ENCODE measurements at places on chromosomes 3 and 15.

DNA sequence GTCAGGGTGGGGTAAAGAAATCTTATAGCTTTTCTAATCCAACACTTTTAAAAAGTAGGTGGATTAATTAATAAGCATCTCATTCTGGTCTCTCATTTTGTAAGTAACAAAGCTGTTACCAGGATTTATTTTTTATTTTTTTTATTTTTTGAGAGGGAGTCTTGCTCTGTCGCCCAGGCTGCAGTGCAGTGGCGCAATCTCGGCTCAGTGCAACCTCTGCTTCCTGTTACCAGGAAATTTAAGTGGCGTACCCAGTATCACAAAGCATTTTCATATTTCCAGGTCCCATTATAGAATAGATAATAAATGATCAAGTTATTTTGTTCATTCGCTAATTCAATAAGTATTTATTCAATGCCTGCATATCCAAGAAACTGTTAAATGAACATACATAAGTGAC is 13.2 kb downstream of the ALDH1A2 start:
- DNase-seq: no peak

GRCh38 chr3:114454551-114455251 is 160.9 kb downstream of the TIGIT start:
- DNase-seq: no peak

DNA sequence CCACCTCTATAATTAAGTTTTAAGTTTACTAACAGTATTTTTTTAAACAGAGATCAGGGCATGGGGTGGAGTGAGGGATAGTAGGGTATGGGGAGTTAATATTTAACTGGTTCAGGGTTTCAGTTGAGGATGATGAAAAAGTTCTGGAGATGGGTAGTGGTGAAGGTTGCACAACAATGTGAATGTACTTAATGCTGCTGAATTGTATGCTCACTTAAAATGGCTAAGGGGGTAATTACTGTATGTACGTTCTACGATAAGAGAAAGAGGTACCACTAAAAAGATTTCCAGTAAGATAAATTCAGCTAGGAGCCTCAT is 101.4 kb downstream of the TNIK start:
- DNase-seq: no peak

GRCh38 chr3:185327062-185327461 is 35.9 kb upstream of the MAP3K13 start:
- DNase-seq: no peak

GRCh38 chr15:83365370-83365938 is 81.0 kb upstream of the BNC1 start:
- peak; percentile 84 for DNase-seq

DNA sequence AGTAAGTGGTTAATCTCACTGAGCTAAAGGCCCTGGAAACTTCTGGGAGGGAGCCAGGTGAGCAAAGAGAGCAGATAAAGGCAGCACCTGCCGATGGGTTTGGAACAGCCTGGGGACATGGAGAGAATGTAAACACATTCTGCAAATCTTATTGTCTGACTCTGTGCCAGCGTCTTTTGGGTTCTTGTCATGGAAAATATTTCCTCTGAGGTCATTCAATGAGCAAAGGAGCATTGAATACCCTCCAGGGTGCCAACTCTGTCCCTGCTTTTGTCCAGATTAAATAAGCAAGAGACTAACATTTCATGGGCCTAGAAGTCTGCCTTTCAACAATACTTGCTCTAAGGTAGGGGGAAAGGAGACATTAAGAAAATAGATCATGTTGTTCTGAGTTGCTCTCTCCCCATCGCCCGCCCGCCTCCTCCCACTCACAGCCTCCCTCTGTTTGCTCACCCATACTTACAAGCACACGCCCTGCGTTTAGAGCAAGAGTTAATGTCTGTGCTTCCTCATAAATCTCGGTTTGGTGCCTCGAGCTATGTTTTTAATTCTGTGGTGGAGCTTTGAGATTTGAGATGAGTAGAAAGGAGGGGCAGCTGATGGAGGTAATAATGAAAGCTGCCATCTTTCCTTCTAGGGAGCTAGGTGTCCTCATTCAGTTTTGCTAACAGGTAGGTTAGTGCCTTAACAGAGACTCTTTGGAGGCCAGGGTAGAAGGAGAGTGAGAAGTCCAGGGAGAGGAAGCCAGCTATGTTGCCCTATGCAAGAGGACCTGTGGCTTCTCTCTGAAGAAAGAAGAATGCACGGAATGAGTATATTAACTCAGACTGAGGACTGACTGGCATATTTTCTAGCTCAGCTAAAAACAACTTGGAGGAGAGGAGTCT is 132.9 kb downstream of the TPRG1 start:
- peak; percentile 92 for DNase-seq

DNA sequence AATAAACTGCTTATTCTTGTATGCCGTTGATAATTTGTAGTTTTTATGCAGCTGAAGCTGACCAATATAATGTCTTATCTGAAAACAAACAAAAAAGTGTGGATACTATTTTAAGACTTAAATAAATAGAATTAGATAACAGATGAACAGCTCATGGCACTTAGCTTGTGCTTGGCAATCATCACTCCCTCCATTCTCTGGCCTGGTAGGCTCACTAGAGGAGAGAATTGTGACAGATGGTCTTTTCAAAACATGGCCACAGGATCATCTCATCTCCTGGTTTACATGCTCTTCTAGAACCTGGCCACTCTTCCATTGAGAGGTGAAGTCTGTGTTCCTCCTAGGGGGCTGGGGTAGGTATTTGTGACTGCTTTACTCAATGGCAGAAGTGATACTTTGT is 58.4 kb upstream of the RBP1 start:
- no peak for DNase-seq

- no peak for DNase-seq
Observed at GRCh38 chr15:64185146-64185911, 22.5 kb upstream of the PPIB start.

- no peak for DNase-seq
Observed at GRCh38 chr15:98217356-98217755, 256.9 kb downstream of the ARRDC4 start.

DNA sequence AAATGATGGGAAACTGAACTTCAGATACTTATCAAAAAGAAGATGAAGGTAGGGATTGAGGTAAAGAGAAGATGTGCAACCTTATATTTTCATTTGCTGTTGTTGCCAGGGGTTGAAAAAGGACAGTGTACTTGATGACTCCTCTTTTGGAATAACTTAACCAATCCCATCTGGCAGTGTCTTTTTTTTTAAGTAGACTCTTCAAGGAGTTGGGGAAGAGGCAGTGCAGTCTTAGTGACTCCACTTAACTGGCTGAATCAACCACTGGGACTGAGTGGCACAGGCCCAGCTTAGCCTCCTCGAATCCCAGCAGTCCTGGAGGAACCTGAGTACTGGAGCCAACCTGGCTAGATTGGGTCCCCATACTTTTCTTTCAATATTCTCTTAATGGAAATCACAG is 27.3 kb upstream of the FILIP1L start:
- no peak for DNase-seq

DNA sequence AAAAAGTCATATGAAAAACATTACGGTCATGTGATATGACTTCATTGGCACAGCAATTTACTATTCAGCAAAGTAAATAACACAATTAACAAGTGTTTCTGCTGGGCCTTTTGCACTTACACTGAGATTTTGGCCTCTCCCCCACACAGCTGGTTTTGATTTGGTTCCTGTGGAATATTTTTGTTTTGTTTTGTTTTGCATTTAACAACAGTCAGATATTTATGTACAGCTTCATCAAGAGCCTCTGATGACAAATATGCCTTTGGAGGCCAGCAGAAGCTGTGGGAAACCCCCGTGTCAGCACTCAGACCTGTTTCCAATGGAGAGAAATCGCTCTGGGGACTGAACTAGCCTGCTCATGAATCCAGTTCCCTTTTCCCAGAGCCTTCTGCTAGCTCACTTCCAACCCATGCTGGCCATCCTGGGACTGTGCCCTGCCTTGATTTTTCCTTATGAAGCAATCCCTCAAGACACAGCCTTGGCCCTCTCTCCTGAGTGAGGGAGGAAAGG is 161.9 kb downstream of the ATG7 start:
- peak; percentile 78 for DNase-seq

DNA sequence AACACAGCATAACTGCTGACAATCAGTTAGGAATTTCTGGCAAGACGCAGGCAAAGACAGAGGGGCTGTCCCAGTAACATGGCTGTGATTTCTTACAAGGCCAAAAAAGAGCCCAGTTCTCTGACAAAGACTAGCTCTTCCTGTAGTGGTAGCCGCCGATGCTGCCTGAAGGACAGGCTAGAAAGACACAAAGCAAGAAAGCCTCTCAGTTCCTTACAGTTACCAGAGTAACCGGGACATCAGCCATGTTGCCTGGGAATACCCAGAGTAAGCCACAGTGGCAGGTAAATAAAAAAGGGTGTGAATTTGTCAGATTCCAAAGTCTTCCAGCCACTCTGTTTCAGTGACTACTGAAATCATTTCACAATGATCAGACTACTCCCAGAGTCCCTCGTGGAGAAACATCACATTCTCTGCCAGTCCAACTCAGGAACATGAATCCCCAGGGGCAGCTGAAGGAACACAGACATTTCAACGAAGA is 493.6 kb upstream of the ADAMTS9 start:
- no peak for DNase-seq

GRCh38 chr15:101017093-101017754 is 98.1 kb downstream of the LRRK1 start:
- no peak for DNase-seq

DNA sequence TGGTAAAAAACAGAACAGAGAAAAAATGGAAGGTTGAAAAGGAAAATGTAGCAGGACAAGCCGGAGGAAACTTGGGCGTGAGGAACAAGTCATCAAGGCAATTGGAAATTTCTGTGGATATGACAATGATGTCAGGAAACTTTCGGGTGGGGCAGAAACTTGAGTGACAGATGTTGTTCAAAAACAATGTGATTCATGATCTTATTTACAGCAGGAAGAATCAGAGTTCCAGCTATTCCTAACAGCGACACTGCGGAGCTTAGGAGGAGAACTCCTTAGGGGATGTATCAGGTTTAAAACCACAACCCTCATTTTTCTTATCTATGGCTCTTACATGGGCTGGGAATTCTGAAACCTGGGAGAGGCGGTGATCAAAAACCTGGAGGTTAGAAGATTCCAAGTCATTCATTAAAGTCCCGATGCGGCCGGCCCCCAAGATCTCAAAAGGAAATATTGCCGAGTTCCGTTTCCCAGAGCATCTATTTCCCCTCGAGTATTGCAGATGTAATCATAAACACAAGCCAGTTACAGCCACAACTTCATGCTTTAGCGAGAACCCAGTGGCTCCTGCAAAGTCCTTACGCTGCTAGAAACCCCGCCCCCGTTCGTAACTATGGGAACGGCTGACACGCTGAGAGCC is 659 bp upstream of the ARRDC4 start:
- DNase-seq: no peak

DNA sequence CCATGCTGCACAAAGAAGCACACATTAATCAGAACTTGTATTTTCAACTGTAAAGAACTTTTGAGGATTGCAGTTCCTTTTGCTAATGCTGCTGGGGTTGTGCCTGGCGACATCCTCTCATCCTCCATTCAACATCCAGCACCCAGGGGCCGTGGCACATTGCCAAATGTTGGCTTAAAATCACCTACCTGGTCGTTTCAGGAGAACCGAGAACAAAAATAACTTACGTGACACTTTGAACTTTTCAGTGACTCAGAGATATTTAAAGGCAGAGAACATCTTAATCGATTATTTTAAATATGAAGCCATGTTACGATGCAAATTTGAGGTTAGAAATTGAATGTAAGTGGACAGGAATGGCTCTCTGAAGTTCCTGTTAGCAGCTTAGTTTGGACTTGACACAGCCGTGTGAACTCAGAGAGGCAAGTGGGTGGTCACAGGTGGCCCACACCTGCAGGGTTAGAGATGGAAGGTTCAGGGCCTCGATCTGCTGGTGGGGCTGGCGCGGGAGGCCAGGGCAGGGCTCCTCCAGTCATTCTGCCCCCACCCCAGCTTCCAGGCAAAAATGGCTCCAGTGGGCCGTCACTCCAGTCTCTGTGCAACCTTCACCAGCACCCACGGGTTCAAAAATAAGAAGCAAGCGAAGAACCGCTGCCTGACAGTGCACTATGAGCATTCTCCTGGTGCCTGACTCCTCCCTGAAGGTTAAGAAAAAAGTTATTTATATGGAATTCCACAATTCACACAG is 12.2 kb downstream of the LRRK1 start:
- DNase-seq: no peak

- peak; percentile 5 for DNase-seq
Observed at GRCh38 chr3:85572426-85572825, 613.6 kb downstream of the CADM2 start.

DNA sequence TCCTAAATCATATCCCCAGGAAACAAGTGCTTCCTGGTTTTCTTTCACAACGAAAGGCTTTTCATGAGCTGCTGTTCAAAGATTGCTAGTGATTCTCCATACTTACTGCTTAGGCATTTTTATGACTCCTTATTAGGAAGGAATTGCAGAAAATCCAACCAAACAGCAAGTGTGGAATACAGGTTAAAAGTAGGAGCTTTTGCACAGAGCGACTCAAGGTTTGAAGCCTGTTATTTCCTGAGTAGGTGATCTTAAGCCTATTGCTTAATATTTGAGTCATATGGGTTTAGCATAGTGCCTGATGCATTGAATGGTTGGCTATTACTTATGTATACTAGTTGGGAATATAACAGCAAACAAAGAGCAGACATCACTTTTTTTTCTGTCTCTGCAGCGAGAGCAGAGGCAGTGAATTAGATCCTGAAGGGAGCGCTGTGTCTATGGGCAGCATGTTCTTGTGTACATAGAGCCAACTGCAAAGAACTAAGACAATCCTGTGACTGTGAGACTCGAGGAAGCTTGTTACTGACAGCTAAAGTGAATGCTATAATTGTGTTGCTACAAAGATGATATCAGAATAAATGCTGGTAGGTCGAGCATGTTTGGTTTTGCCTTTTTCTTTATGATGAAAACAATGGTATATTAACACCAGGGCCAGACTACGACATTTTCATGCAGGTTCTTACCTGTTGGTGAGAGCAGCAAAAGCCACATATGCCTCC is 6.3 kb downstream of the TM4SF1 start:
- DNase-seq: no peak

GRCh38 chr3:125374996-125375941 is at the start of gene ZNF148:
Gene ZNF148 (minus strand): TSS chr3:125375325. CDS start chr3:125313640, 61,685 bp downstream.
- DNase-seq: peak; percentile 88

DNA sequence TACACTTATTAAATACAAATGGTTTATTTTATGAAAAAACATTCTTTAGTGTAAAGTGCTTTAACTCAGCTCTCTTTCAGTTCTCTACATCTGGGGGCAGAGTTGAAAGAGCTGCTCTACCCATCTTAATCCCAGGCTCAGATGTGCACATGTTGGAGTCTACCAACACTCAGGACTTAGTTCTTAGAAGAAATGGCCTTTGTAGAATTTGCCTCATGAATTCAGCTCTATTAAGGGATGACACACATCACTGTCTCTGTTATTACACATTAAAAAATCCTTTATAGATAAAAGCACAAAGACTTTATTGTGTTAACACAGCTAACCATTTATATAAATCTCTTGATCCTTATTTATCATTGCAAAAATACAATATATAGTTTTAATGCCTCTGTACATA is 31.7 kb upstream of the GSK3B start:
- DNase-seq: peak; percentile 17

DNA sequence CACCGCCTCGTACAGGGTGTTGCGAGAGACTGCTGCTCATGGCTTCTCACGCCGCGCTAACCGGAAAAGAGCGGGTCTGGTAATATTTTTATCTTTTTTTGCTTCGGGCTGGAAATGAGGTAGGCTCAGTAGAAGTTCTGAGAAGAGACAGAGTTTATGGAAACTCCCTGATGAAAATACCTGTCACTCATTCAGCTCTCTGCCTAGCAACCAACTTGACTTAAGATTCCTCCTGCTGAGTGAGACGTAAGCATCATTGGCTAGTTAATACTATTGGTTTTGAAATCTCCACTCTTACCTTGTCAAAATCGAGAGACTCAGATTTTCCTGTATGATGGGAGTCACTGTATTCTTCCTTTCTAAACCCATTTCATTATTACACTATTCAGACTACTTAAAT is 181.7 kb downstream of the PTPRG start:
- no peak for DNase-seq

GRCh38 chr15:77720173-77720572 is 87.5 kb upstream of the LINGO1 start:
- no peak for DNase-seq
